ENCODE measurements at places on chromosomes 7 and 10. TPM values are rescaled to one million over a fixed set of nuclear protein-coding genes. Genes with fewer than 3 reads are reported as not detected.

USP54 gene
- 4.1 TPM for total RNA-seq

HIF1AN gene
- total RNA-seq, result 52.8 TPM

DNAJC12 gene
- total RNA-seq, result 35.6 TPM

FAM13C gene
- total RNA-seq, result not detected

PDZD8 gene
- total RNA-seq, result 16.3 TPM

THSD7A gene
- not detected for total RNA-seq

PON1 gene
- total RNA-seq, result 0.65 TPM

ANXA8 gene
- not detected for total RNA-seq

GRM3 gene
- not detected for total RNA-seq

DNA sequence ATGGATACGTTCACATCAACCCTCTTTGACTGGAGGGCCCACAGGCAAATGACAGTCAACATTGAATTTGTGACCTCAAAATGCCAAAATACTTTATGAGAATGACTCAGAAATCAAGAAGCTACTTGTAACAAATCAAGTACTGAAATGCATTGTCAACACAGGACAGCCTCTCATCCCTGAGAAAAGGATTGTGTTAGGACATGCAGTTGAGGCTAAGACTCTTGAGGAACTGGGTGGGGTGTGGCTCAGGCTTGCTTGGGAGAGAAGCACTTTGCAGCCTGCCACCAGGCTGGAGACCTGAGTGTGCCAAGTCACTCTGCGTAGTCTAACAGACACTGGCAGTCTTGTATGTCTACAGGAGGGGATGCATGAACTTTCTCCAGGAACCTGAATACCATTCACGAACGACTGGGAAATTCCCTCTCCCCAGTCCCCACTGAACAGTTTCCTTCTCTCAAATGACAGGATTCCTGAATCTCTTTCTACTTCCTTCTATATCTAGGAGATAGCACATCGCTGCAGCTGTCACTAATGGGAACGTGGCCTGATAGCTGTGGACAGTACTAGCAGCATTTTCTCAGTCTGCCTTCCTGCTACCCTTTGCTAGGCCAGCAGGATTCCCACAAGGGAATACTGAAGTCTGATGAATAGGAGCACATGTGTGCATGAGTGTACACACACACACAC is 3.3 kb upstream of the SMO start:
- peaks cover 8% of the 10 kb centered on the region for H3K4me1 ChIP-seq
- no peak overlapping the region for H3K4me3 ChIP-seq

DNA sequence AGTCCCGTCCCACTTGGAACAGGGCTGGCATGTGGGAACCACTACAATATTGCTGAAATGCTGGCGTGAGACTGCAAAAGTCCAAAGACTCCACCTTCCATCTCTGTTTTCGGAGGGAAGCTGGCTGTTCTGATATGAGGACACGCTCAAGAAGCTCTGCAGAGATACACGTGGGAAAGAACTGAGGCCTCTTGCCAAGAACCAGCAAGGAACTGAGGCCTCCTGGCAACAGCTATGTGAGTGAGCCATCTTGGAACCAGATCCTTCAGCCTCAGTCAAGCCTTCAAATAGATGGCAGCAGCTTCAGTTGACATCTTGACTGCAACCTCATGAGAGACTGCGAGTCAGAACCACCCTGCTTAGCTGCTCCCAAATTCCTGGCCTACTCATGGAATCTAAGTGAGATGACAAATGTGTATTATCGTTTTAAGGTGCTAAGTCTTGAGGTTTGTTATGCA is 30.8 kb downstream of the SGMS1 start:
- H3K27me3 ChIP-seq, result no peaks in the 10 kb centered on the region
- peaks cover 19% of the 10 kb centered on the region for H3K4me1 ChIP-seq
- no peak for DNase-seq

DNA sequence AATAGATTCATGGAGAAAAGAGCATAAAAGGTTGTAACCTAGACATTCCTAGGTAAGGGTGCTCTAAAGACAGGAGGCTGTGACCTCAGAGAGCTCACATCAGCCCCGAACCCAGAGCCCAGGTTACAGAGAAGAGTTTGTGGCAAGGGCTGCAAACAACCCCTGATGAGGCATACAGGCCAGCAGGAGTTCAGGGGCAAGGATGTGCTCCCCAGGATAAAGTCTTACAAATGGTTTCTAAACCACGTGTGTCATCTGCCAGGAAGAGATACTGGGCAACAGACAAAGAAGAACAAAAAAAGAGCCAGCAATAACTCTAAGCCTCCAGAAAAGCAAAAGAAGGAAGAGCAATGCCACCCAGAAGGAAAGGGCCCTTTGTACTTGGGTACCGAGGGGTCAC is 27.7 kb downstream of the NCAPG2 start:
- H3K36me3 ChIP-seq, result peaks cover 12% of the 10 kb centered on the region
- H3K27me3 ChIP-seq, result no peaks in the 10 kb centered on the region
- H3K4me3 ChIP-seq, result no peak overlapping the region
- H3K27ac ChIP-seq, result no peak overlapping the region
- DNase-seq, result peak; percentile 6

DNA sequence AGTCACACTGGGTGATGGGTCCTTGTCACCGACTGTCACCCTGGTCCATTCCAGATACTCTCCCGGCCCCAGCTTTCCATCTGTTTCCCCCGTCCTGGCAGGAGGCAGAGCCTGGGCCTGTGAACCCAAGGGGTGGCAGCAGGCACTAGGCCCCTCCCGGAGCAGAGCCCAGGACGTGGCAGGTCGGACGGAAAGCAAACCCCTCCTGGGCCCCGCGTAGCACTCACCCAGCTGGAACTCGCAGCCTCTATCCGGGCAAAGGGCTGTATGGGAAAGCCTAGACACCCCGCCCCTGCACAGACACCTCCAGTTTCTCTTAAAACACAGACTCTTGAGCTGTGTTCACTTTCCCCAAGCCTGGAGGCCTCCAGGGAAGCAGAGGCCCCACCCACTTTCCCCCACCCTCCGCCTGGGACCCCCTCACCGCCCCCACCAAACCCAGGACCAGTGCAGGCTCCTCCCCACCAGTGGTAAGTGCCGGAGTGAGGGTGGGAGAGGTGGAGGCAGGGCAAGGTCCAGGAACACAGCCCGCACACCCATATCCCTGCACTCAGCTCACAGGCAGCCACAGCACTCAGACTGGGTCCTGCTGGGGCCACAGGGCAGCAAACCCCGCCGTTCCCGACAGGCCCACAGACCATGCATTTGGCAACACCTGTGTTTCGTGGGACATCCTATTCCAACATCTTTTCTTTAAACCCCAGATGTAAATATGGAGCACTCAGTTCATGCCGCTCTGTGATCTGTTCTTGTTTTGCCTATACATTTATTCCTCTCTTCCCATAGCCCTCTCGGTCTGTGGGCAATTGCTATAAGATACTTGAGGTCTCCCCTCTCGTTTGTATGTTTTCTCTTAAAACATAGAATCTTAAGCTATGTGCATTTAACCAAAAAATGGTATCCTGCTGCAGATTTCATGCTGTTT is 98.2 kb upstream of the PDGFA start:
- H3K4me1 ChIP-seq, result peaks cover 70% of the 10 kb centered on the region
- H3K27ac ChIP-seq, result peak overlapping the region; percentile 99
- no peaks in the 10 kb centered on the region for H3K27me3 ChIP-seq
- peaks cover 31% of the 10 kb centered on the region for H3K36me3 ChIP-seq
- peak; percentile 47 for DNase-seq
- H3K4me3 ChIP-seq, result peak overlapping the region; percentile 88

DNA sequence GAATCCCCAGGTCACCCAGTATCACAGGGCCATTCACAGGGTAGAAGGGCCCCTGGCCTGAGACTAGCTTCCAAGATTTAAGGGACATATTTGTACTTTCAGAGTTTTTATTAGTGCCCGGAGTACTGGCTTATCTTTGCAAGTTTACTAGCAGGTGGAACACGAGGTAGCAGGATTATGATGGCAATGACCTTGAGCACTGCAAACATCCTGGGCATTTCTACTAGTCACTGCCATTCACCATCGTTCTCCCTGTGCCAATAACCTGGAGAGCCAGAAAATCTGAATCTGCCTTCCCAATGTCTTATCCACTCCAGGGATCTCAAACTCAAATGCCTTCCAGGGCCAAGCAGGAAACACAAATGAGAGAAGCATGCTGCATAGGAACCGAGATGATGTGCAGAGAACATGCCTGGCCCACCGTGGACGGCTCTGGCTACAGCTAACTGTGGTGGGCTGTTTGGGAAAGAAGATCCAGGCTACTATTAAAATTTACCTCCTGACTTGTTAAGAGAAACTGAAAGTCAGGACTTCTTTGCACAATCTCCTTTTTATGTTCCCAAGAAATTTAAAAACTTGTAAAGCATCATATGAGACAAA is 16.7 kb downstream of the FAM53B start:
- H3K36me3 ChIP-seq, result peaks cover 11% of the 10 kb centered on the region
- no peak overlapping the region for H3K27ac ChIP-seq
- H3K4me1 ChIP-seq, result peaks cover 94% of the 10 kb centered on the region

DNA sequence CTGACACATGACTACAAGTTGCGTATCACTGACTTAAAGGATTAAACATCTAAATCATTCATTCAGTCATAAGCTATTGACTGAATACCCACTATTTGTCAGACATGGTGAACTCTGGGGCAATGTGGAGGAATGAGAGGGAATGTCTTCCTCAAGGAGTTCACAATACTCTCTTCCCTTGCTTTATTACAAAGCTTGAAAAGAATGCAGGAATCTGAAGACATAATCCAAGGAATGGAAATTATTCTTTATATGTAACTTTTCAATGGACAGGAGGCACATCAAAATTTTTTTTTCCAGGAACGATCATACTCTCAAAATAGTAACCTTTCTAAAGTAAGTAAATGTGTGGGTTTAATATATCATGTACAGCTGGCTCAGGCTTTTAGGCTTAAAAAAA is 111.9 kb downstream of the ATXN7L1 start:
- no peak overlapping the region for H3K27ac ChIP-seq
- H3K4me3 ChIP-seq, result no peak overlapping the region
- peaks cover 6% of the 10 kb centered on the region for H3K27me3 ChIP-seq
- no peak for DNase-seq
- H3K36me3 ChIP-seq, result no peaks in the 10 kb centered on the region

- H3K4me1 ChIP-seq, result peaks cover 15% of the 10 kb centered on the region
- H3K4me3 ChIP-seq, result no peak overlapping the region
- H3K27ac ChIP-seq, result no peak overlapping the region
- H3K27me3 ChIP-seq, result peaks cover 36% of the 10 kb centered on the region
Measured at GRCh38 chr7:28666154-28666553, 253.8 kb downstream of the CREB5 start.

GRCh38 chr7:141590666-141591065 is 39.5 kb downstream of the AGK start:
- no peak overlapping the region for H3K4me3 ChIP-seq
- H3K27me3 ChIP-seq, result no peaks in the 10 kb centered on the region
- peaks cover 20% of the 10 kb centered on the region for H3K36me3 ChIP-seq
- peak overlapping the region; percentile 50 for H3K27ac ChIP-seq

DNA sequence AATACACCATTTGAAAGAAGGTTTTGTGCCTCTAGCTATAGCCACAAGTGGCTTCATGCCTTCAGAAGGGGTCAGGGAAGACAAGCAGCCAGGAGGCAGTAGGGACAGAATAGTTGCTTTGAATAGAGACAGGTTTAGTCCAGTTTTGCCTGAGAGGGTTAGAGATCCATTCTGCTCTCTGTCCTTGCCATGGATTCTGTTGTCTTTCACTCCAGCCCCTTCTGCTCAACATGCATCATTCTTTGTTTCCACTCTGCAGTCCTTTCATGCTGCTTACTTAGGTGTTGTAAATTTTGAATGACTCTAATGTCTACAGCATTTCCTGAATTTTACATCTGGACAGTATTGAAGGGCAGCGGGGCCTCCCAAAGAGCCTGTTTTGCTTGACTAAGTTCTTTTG is 60.3 kb downstream of the CNTNAP2 start:
- no peak overlapping the region for H3K27ac ChIP-seq
- DNase-seq, result no peak
- H3K27me3 ChIP-seq, result no peaks in the 10 kb centered on the region

GRCh38 chr10:83545901-83546391 is 593.4 kb upstream of the GHITM start:
- no peak overlapping the region for H3K27ac ChIP-seq
- no peak for DNase-seq
- no peak overlapping the region for H3K4me3 ChIP-seq
- H3K27me3 ChIP-seq, result no peaks in the 10 kb centered on the region

DNA sequence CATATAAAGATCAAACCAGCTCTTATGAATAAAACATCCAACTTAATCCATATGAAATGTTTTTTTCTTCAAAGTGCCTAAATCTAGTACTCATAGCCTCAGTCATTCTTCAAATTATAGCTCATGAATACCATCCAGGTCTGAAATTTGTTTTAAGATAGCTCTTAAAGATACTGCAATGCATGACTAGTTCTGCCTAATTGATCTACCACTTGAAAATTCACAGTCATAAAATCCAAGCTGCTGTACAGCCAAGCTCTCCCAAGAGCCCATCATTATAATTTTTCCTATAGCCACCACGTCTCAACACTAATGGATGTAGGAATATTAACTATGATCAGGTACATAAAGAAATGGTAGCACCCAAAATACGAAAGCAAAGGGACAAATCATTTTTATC is 87.9 kb upstream of the RNF148 start:
- no peaks in the 10 kb centered on the region for H3K4me1 ChIP-seq
- no peaks in the 10 kb centered on the region for H3K36me3 ChIP-seq
- H3K27ac ChIP-seq, result no peak overlapping the region
- no peaks in the 10 kb centered on the region for H3K27me3 ChIP-seq
- DNase-seq, result no peak

DNA sequence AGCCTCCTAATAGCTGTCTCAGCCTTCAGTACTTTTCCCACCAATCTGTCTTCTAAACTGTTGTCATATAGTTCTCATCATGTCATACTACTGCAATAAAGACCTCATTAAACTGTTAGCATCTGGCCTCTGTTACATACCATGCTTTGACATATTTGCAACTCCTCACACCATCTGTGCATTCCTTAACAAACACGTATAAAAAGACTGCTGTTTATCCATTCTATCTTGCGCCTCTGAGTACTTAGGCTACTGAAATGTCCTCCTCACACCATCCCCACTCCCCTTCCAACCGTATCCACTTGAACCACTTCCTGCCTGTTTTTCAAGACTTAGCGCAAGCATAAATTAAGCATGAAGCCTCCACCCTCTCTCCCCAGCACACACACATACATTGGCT is 41.6 kb downstream of the SLC16A9 start:
- H3K27ac ChIP-seq, result no peak overlapping the region
- no peaks in the 10 kb centered on the region for H3K36me3 ChIP-seq
- no peaks in the 10 kb centered on the region for H3K4me1 ChIP-seq
- no peaks in the 10 kb centered on the region for H3K27me3 ChIP-seq
- no peak overlapping the region for H3K4me3 ChIP-seq

- peaks cover 5% of the 10 kb centered on the region for H3K4me1 ChIP-seq
- H3K4me3 ChIP-seq, result peak overlapping the region; percentile 13
- H3K36me3 ChIP-seq, result no peaks in the 10 kb centered on the region
- H3K27me3 ChIP-seq, result peaks cover 33% of the 10 kb centered on the region
Measured at GRCh38 chr7:35454575-35455385, 200.9 kb upstream of the TBX20 start.

GRCh38 chr7:105638334-105638733 is 57.0 kb upstream of the EFCAB10 start:
- no peak overlapping the region for H3K4me3 ChIP-seq
- H3K4me1 ChIP-seq, result peaks cover 6% of the 10 kb centered on the region
- H3K27me3 ChIP-seq, result no peaks in the 10 kb centered on the region
- DNase-seq, result no peak

Measured in activated T-cell treated with anti-CD3 and anti-CD28 coated beads, Interleukin-2, amount 50 U/mL, for 72 hours (primary cell).